Dorsolateral prefrontal cortex (tissue), 122 donors: ENCODE measurements at places on chromosomes 6 and 20.

DNA sequence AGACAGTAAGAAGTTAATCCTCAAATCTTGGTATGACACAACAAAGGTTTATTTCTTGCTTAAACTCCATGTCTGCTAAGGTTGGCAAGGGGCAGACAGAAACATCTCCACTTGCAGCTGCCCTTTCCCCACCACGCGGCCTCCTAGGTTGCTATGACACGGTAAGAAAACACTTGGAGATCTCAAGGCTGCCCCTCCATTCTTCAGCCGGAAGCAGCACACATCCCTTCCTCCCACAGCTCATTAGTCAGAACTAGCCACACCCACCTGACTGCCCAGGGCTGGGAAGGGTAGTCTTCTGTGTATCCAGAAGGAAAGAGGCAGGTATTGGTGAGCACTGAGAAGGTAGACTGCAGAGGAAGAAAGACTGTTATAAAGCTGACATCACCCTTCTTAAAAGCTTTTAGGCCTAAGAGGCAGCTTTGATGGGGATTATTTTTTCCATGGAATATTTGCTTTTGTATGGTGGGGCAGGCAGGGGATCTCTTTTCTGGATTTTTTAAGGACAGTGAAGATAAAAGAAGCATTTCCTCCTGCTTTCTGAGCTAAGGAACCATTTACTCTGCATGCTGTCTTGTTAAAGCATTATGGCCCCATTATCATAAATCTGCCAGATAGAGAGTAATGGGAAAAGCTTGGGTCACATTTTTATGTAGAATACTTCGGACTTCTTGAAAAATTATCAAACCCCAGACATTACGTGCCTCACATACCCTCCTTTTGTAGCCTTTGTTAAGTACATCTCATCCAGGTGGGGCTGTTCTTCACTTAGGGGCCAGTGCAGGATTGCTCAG, 41.6 kb downstream of the MRAP2 start:
- DNase-seq = no peak

- DNase-seq = no peak
Observed at GRCh38 chr20:35648836-35649235, 15.9 kb downstream of the CPNE1 start.

DNA sequence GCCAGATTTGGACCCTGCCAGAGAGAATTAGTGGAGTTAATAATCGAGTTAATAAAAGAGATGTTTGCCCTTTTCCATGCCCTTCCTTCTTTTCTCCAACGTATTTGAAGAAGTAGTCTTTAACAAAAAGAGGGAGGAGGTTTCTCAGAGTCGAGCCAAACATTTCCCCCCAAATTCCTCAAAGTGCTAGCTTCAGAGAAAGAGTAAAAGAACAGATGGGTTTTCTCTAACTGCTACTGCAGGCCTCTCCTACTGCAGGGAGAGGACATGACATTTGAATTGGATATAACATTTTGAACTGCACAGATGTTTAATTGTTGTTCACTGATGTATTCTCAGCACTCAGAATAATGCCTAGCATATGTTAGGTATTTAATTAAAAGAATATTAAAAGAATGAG, 25.5 kb downstream of the RWDD2A start:
- DNase-seq = no peak

- no peak for DNase-seq
Observed at GRCh38 chr6:118319894-118320649, 228.0 kb upstream of the PLN start.

DNA sequence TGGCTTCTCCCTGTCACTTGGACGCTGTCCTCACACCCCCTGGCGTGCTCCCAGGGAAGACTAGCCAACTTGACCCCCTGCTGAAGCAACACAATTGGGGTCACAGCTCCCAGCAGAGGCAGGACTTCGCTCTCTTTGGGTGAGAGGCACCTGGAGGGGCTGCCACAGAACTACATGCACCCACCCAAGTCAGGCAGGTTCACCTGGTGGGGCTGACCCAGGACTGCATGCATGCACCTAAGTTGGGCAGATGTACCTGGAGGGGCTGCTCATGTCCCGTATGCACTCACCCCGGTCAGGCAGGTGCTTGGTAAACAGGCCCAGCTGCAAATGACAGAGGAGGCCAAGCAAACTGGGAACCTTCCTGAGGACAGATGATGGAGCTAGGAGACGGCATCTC, 154.3 kb upstream of the RPS6KA2 start:
- no peak for DNase-seq

GRCh38 chr6:111724505-111724904, 118.8 kb upstream of the TRAF3IP2 start:
- DNase-seq = no peak

DNA sequence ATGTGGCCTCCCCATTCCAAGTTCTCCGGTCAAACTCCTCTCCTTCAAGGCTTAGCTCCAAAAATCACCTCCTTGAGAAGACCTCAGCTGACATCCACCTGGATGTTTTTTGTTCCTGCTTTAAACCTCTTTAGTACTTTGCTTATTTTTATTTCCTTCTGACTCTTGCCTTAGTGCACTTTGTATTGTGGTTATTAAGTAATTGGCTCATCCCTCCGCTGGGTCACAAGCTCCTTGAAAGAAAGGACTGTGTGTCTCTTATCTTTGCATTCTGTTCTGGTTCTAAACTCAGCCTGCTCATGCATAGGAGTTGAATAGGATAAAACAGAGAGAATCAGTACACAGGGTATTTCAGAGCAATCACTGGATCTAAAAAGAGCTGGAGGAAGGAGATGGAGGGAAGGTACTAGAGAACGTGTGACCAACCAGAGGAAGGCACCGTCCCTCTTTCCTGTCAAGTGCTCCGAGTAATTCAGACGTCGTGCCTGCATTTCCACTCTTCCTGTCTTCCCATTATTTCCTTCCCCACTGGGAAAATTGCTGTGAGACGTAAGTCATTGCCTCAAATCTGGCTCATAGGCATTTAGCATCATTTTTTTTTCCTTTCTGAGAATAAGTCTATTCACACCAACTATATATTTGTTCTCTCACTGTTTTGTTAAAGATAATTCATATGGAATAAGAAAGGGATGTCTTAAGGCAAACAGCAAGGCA, 59.7 kb upstream of the GLP1R start:
- no peak for DNase-seq

DNA sequence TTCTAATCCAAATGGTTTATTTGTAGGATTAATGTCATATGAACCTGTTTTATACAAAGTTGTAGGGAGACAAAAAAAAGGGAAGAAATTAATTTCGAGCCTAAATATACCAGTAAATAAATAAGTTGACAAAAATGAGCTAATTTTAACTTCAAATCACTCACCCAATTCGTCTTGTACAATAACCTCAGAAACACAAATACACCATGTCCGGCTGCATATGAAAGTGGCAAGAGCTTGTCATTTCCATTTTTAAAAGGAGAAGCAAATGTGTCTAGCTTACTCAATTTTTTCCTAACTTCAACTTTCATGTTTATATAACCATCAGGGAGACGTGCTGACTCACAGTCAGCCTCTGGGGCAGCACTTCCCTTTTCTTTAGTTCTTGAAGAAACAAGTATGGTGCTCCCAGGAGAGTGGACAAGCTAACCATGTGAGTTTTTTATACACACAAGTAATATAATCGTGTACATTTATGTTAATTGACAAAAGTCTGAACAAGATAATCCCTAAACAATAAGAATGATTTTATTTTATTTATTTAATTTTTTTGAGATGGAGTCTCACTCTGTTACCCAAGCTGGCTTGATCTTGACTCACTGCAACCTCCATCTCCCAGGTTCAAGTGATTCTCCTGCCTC, 55.5 kb upstream of the SGK1 start:
- no peak for DNase-seq

- DNase-seq = no peak
Observed at GRCh38 chr6:147752689-147753403, 244.4 kb downstream of the SAMD5 start.

GRCh38 chr20:33345342-33345741, 56.0 kb downstream of the CDK5RAP1 start:
- no peak for DNase-seq

- DNase-seq = no peak
Observed at GRCh38 chr20:408843-409696, 971 bp downstream of the RBCK1 start.

- DNase-seq = no peak
Observed at GRCh38 chr6:113645576-113645970, 211.6 kb upstream of the MARCKS start.

DNA sequence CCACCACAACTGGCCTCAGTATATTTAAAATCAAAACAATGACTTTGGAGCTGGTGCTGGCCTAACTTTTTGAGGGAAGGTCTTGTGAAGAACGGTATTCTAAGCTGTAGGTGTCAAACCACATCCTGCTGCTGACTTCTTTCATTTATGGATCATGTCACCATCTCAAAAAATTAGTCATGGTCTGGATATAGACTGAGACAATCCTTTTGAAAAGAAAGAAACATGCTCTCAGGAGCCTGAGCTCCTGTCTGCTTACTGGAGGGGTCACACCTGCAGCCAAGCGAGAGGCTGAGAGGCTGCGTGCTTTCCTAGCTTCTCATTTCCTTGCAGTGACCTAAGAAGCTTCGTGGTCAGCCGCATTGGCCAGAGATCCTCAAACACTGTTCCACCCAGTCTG, 55.2 kb downstream of the TIAM2 start:
- DNase-seq = no peak

DNA sequence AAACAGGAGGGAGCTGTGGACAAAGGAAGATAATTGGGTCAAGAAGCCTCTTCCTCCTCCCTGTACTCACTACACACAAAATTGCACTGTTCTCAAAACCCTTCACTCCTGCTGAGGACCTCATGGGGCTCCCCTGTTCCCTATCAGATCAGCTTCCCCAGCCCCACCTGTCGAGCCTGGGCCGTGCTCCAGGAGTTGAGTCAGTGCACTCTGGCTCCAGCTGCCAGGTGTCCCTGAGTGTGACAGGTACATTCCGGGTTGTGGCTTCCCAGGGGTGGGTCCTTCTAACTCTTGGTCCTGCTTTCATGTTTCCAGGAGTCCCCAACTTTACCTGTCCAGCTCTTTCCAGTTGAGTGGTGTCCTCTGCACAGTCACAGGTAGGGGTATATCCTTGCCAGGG, 8.4 kb downstream of the RAB5IF start:
- DNase-seq = no peak

DNA sequence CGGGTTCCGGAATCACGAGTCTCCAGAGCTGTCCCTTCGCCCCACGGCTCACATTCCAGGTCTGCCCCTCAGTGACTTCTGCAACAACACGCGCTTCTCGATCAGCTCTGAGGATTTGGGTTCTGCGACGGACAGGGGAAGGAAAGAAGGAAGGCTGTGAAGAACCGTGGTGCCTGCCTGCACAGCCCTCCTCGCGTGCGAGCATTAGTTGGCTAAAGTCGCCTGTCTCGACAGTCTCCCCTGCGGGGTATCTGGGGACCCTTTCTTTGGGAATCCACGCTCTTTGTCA, 23.1 kb downstream of the VPS52 start:
- no peak for DNase-seq

- DNase-seq = no peak
Observed at GRCh38 chr6:25052181-25052580, 116.4 kb upstream of the RIPOR2 start.

GRCh38 chr6:166492092-166492741, 94.3 kb downstream of the RAMACL start:
- DNase-seq = no peak

DNA sequence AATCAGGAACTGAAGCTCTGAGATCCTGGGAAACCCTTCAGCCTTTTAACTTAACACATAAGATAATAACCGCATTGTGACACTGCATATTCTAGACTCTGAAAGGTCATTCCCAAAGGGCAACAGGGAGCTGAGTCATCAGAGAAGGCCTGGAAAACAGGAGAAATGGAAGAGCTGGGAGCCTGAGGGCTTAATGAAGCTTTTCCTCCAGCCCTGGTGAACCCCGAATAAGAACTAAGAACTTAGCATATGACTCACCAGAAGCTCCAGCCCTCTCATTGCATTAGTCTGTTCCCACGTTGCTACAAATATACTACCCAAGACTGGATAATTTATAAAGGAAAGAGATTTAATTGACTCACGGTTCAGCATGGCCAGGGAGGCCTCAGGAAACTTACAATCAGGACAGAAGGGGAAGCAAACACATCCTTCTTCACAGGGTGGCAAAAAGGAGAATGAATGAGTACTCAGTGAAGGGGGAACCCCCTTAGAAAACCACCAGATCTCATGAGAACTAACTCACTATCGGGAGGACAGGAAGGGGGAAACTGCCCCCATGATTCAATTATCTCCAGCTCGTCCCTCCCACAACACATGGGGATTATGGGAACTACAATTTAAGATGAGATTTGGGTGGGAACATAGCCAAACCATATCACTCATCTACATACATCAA, 648.5 kb downstream of the TFAP2A start:
- no peak for DNase-seq
